Cardiac muscle cell (in vitro differentiated cells and primary cell): ENCODE measurements at places on chromosomes 1 and 21. TPM values are rescaled to one million over a fixed set of nuclear protein-coding genes. Genes with fewer than 3 reads are reported as not detected.
A peak's percentile ranks its signal among the peaks of the same experiment; 100 is the strongest.

DNA sequence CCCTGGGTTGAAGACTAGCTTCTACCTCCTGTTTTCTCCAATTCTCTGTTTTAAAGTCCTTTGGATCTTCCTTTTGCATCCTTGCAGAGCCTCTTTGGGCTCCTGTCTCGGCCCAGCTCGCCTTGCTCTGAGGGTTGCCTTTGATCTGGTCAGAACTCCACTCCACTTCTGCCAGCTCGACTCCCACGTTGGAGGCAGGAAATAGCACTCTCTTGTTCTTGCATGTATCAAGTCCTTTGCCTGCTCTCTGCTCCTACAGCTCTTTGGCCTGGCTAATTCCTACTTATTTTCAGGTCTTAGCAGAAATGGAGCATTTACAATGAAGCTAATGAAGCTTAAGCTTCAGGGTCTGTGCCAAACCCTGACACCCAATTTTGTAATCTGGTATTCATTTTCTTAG lies 21.1 kb upstream of the B3GALNT2 start:
- peak; percentile 3 for DNase-seq

Gene KCNJ9
- total RNA-seq: 0.03 and 0.11 TPM in 2 replicates

GRCh38 chr1:110677526-110677925 lies 2.8 kb upstream of the KCNA3 start:
- DNase-seq: no peak

Gene SOD1
- total RNA-seq: 242 and 344 TPM in 2 replicates

Gene GPX7
- total RNA-seq: 38.8 and 45.0 TPM in 2 replicates

Gene GPR37L1
- total RNA-seq: not detected in 2 replicates

- DNase-seq: no peak
Measured at GRCh38 chr1:201060586-201060985, 37.1 kb upstream of the KIF21B start.

GRCh38 chr1:116324411-116324810 lies 48.6 kb upstream of the ATP1A1 start:
- DNase-seq: no peak

DNA sequence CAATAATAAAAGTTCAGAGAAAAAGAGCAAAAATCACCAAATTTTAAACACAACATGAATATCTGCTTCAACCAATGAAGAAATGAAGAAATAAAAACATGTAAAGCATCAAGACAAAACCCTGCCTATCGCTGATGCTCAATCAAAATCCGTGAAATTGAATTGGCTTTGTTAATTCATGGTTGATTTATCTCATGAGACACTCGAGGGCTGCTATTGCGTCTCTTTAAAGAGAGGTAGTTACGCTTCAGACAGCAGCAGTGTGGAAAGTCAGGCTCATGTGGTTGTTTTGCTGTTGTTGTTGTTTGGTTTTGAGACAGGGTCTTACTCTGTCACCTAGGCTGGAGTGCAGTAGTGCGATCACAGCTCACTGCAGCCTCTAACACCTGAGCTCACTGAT lies 65.5 kb upstream of the RGS7 start:
- no peak for DNase-seq

- no peak for DNase-seq
Measured at GRCh38 chr1:54228638-54229079, 28.7 kb downstream of the MRPL37 start.

Gene KRTAP19-3
- total RNA-seq: not detected in 2 replicates
